SIG-M5 (cell line): ENCODE measurements at places on chromosomes 11 and 22.

GRCh38 chr22:32852395-32853251, 51.1 kb downstream of the TIMP3 start:
- no peak for DNase-seq

GRCh38 chr11:46436113-46436512, 44.5 kb upstream of the CHRM4 start:
- DNase-seq, result no peak

GRCh38 chr11:3052109-3052479, 5.1 kb downstream of the CARS1 start:
- no peak for DNase-seq

- no peak for DNase-seq
These were observed 48.3 kb downstream of the TCF20 start for GRCh38 chr22:42222140-42222539.

GRCh38 chr11:45213316-45213665, 66.9 kb downstream of the PRDM11 start:
- DNase-seq, result no peak

DNA sequence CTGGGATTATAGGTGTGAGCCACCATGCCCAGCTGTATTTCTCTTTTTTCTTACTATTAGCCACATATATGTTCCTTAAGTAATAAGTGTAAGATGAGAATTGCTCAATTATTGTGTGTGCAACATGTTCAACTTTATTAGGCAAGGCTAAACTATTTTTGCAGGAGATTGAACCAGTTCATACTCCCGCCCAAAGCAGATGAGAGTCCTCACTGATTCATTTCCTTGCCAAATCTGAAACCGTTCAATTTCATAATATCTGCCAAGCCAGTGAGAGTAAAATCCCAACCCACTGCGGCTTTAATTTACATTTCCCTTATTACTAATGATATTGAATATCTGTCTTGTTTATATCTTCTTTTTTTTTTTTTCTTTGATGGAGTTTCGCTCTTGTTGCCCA, 48.4 kb downstream of the KCNJ4 start:
- DNase-seq, result no peak

- no peak for DNase-seq
These were observed 4.2 kb downstream of the MYRF start for GRCh38 chr11:61756452-61757212.

- no peak for DNase-seq
These were observed 51.4 kb upstream of the ACAT1 start for GRCh38 chr11:108069947-108070346.

GRCh38 chr11:1918436-1919315, 827 bp upstream of the TNNT3 start:
- no peak for DNase-seq

DNA sequence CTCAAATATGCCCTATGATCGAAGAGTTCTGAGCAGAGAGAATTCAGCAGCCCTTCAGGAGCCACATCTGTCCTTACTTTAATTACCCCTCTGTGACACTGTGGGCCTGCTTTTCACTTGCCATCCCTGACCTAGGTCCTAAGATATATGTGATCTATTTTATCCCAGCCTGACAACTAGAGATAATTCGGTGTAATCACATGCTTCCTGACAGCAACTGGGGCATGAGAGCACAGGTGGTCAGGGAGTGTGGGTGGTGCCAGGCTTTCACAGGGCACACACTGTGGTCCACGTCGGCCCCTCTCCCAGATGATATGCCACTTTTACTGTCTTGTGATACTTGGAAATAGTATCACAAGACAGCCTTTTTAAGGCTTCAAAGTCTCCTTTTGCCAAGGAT, 3.9 kb downstream of the TUBA8 start:
- DNase-seq, result no peak

DNA sequence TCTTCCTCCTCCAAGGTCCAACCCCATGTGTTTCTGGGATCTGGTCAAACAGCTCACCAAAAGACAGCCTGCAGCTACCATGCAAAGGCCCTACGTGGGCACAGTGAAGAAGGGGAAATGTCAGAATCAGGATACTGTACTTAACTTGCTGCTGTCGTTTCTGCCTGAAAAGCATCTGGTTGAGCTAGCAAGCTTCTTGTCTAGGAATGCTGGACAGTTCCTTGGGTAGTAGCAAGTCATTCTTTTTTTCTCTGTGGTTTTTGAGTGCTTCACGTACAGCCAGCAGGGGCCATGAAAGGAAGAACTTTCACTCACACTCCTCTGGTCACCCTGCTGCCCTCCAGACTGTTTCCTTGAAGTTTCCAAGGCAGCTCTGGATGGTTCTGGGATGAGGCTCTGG, 24.7 kb downstream of the RCOR2 start:
- no peak for DNase-seq

- DNase-seq, result no peak
These were observed 785 bp downstream of the CLPB start for GRCh38 chr11:72433455-72434036.

DNA sequence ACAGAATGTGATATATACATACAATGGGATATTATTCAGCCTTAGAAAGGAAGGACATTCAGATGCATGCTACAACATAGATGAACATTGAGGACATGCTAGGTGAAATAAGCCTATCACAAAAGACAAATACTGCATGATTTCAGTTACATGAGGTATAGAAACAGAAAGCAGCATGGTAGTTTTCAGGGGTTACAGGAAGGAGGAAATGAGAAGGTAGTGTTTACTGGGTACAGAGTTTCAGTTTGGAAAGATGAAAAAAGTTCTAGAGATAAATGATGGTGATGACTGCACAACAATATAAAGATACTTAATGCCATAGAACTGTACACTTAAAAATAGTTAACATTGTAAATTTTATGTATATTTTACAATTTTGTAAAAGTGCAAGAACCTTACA, 266.7 kb upstream of the C11orf87 start:
- no peak for DNase-seq

DNA sequence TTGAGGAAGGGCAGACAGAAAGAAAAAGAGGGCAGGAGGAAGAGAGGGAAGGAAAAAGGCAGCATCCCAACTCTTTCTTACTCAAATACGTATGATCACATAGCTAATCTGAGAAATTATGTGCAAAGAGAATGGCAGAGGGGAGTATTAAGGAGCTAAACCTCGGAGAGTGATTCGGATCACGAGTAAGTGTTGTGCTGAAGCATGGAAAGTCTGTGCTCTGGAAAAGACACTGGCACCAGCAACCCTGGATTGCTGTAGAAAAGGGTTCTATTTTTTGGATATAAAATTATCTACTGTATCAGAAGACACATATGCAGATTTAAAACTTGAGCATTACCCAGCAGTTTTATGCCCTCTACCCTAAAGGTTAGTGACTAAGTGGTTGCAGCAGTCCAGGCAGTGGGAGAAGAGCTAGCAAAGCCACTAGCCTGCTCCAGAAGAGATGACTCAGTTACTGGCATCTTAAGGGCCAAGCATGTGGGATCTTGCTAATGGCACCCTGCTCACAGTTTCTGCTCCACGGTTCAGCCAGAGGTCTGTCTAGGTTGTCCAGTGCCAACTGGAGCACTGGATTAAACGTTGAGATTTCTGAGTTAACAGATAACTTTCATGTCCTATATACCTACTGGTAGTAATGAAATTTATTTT, 151.7 kb downstream of the SWAP70 start:
- DNase-seq, result no peak

DNA sequence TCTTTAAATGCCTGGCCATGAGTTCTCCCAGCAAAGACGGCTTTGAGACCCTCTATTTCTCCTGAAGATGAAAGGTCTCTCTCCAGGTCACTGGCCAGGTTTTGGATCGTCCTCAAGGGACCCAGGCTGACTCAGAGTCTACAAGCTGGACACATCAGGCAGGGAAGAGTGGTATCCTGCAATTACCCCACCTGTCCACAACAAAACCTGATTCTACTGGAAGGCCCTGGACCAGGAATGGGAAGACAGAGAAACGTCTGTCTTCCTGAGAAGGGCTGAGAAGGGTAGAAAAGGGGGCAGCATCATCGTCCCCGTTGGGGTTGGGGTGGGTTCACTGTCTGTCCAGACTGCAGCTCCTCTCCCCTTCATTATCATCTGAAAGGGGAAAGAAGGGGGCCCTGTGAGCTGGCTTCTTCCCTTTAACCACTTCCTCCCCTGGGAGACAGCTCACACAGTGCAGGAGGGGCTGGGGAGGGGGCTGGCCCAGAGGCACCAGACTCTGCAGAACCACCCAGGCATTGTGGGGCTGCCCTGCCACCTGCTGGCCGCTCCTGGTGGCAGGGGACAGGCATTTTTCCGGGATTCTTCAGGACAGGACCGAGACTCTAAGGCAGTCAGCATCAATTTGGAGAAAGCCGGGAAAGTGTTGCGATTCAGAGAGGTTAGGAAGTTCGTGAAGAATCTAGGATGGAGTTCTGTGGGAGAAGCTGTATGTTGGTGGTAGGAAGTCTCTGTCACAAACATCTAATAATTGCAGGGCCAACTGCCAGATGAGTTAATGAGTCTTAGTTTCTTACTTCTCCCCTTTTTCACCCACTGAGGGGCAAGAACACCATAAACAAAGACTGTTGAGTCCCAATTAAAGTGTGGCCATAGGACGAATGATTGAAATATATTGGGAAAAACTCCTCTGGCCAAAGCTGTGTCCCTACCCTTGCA, 57.6 kb downstream of the SYN3 start:
- DNase-seq, result no peak

- DNase-seq, result no peak
These were observed 50.2 kb downstream of the PC start for GRCh38 chr11:66907751-66908630.

GRCh38 chr11:110691926-110692325, 20.3 kb downstream of the ARHGAP20 start:
- no peak for DNase-seq

GRCh38 chr11:35326266-35326879, 93.0 kb downstream of the SLC1A2 start:
- DNase-seq, result no peak

- DNase-seq, result no peak
These were observed 676.2 kb downstream of the BRD1 start for GRCh38 chr22:49151256-49152126.

DNA sequence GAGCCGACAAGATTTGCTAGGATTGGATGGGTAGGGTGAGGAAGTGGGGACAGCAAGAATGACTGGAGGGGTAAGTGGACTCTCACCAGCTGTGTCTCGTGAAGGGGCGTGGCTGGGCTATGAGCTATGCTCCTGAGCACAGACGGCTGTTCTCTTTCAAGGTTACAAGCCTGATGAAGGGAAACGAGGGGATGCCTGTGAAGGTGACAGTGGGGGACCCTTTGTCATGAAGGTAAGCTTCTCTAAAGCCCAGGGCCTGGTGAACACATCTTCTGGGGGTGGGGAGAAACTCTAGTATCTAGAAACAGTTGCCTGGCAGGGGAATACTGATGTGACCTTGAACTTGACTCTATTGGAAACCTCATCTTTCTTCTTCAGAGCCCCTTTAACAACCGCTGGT, 19.9 kb downstream of the F2 start:
- DNase-seq, result no peak

GRCh38 chr11:91998481-91998880, 226.1 kb upstream of the FAT3 start:
- no peak for DNase-seq

- DNase-seq, result no peak
These were observed 18.5 kb upstream of the MPZL2 start for GRCh38 chr11:118282606-118283005.

GRCh38 chr11:5846701-5847100, 5.0 kb upstream of the OR52E6 start:
- DNase-seq, result no peak

GRCh38 chr22:44030702-44031082, 6.6 kb downstream of the PARVB start:
- DNase-seq, result no peak

DNA sequence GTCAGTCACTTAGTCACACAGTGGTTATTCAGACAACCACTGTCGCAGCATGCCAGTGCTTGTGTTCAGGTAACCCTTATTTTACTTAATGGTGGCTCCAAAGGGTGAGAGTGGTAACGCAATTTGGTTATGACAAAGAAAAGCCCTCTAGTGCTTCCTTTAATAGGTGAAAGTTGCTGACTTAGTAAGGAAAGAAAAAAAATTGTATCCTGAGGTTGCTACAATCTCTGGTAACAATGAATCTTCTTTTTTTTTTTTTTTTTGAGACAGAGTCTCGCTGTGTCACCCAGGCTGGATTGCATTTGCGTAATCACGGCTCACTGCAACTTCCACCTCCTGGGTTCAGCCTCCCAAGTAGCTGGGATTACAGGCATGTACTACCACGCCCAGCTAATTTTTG, 64.5 kb downstream of the C11orf91 start:
- DNase-seq, result no peak

GRCh38 chr11:111448831-111449557, 63.2 kb downstream of the BTG4 start:
- no peak for DNase-seq

DNA sequence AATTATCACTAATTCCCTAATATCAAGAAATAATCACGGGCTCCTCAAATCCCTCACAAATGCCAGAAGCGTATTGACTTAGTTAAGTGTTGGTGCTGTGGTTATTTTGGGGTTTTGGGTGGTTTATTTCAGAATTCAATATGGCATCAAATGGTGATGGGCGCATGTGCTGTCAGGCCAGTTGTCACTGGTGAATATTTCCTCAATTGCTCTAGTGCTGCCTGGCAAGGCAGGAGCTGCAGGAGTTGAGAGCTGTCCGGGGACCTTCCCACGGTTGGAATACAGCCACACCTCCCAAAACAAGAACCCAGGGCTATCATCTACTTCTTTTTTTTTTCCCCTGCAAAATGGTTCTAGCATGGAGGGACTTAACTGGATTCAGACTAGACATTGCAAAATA, 10.3 kb downstream of the IGLL5 start:
- DNase-seq, result no peak

DNA sequence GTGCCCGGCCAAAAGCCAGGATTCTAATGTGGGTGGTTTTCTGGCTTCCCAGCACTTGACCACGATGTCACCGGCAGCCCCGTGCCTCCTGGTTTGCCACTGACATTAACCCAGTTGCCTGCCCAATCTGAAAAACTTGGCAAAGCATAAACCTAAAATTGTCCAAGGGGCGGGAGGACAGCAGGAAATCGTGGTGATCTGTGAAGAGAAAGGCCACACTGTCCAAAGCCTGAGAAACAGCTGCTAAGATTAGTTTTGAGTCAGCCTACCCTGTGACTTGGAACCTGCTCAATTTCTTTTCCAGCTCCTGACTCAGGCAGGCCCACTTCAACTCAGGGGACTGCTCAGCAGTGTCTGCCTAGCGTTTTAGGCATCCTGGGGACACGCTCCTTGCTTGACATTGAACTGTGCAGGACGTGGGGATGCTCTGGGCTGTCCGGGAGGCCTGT, 8.2 kb upstream of the F2 start:
- DNase-seq, result no peak

- no peak for DNase-seq
These were observed 107.2 kb downstream of the SCN3B start for GRCh38 chr11:123547180-123547579.

DNA sequence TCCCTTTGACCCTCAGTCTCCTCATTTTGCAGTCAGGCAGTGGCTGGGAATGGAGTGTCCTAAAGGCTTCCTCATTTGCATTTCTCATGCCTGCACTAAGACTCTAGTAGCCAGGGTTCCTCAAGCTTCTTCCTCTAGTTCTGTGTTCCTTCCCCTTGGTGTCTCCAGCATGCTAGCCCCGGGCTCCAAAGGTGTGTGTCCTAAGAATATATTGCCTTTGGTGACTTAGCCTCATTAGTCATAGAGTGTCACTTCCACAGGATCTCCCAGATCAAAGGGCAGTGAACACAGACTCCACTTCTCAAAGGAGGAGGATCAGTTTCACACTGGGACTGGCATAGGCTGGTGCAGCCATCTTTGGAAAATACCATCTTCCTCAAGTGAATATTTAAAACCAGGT, 21.4 kb upstream of the ACER3 start:
- DNase-seq, result no peak
